ENCODE measurements at places on chromosomes 3 and 15.

DNA sequence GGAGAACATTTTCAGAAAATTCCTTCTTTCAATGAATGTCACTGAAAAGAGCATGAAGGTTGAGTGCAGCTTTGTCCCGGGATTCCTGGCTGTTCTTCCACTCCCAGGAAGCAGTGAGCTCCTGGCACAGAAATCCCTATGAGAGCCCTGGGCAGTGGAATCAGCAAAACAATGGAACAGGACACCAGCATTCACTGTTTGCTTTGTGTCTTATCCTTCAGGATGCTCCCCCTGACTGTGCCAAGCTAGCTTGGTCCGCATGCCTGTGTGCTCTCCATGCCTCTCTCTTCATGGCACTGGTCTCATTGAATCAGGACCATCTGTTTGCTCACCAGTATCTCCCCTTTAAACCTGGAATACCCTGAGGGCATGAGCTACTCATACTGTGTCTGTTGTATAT is 102.0 kb upstream of the GADL1 start:
- no peak for DNase-seq

GRCh38 chr15:74228723-74229081 is 7.4 kb upstream of the CCDC33 start:
- DNase-seq = no peak

GRCh38 chr3:40268802-40269524 is 40.5 kb upstream of the EIF1B start:
- DNase-seq = no peak

DNA sequence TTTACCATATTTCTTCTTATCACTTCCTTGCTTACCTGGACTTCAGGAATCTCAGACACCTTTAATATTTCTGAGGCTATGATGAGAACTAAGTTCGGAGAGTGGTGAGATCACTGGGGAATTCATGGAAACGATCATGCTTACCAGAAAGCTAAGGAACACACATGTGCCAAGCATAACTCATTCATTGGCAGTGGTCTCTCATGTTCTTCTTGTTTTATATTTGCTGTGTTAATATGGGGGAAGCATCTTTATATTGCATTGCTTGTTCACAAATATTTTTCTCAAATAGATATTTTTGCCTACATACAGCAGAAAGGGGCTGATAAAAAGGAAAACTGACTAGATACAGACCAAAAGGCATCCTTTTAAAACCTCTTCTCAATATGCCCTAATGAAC is 55.8 kb downstream of the COL6A6 start:
- no peak for DNase-seq

GRCh38 chr3:72263223-72263990 is 478.5 kb upstream of the PROK2 start:
- no peak for DNase-seq

GRCh38 chr3:194057570-194058188 is 78.3 kb upstream of the HES1 start:
- DNase-seq = no peak

DNA sequence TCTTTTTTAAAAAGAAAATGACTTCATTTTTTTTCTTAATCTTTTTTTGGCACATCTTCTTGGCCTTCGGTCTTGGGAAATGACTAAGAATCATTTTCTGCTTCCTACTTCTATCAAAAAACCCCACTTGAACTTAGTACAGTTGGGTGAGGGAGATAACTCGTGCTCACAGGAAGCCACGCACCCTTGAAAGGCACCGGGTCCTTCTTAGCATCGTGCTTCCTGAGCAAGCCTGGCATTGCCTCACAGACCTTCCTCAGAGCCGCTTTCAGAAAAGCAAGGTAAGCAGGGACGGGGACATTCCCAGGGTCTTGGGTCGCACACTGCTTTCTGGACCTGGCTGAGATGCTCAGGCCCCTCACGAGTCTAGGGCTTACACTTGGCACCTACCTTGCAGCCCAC is at the start of gene CCR4:
CCR4 (plus strand) TSS at position 235 of the 402 bp plus-strand sequence. CDS start 1,779 bp downstream, outside the sequence.
- no peak for DNase-seq

Measured in immature natural killer cell (primary cell).